ENCODE measurements at places on chromosomes 12 and 14. TPM values are rescaled to one million over a fixed set of nuclear protein-coding genes. Genes with fewer than 3 reads are reported as not detected.

FLVCR2 gene
- total RNA-seq, result 2.2 TPM

C12orf54 gene
- total RNA-seq, result not detected

TWF1 gene
- total RNA-seq, result 86.5 TPM

EID3 gene
- total RNA-seq, result 3.6 TPM

CLECL1 gene
- not detected for total RNA-seq

HCAR2 gene
- not detected for total RNA-seq

CLEC1A gene
- 0.09 TPM for total RNA-seq

HCFC2 gene
- total RNA-seq, result 14.6 TPM

GPR132 gene
- 1.4 TPM for total RNA-seq

ZDHHC22 gene
- not detected for total RNA-seq

LRTM2 gene
- total RNA-seq, result not detected

ESPL1 gene
- 1.8 TPM for total RNA-seq

PTHLH gene
- 0.35 TPM for total RNA-seq

MBD6 gene
- total RNA-seq, result 5.1 TPM

CLEC4D gene
- not detected for total RNA-seq

CLEC4E gene
- total RNA-seq, result not detected

IQSEC3 gene
- total RNA-seq, result 0.09 TPM

DYRK2 gene
- total RNA-seq, result 21.9 TPM

ASCL1 gene
- total RNA-seq, result not detected

KRT83 gene
- total RNA-seq, result not detected

FAR2 gene
- total RNA-seq, result 2.3 TPM

POTEG gene
- total RNA-seq, result not detected

KCNA5 gene
- total RNA-seq, result not detected

AMIGO2 gene
- 3.9 TPM for total RNA-seq

DNAI7 gene
- total RNA-seq, result not detected

PTPRB gene
- total RNA-seq, result 0.60 TPM

KCNH3 gene
- not detected for total RNA-seq

SPX gene
- total RNA-seq, result 10.4 TPM

DTX1 gene
- 0.09 TPM for total RNA-seq

LRCOL1 gene
- total RNA-seq, result not detected

CKB gene
- 150 TPM for total RNA-seq

Measured in pericardium fibroblast (primary cell).